ENCODE measurements at places on chromosomes 12 and 14.

- no peak for DNase-seq
Measured at GRCh38 chr12:2341051-2341751, 288.4 kb downstream of the CACNA1C start.

DNA sequence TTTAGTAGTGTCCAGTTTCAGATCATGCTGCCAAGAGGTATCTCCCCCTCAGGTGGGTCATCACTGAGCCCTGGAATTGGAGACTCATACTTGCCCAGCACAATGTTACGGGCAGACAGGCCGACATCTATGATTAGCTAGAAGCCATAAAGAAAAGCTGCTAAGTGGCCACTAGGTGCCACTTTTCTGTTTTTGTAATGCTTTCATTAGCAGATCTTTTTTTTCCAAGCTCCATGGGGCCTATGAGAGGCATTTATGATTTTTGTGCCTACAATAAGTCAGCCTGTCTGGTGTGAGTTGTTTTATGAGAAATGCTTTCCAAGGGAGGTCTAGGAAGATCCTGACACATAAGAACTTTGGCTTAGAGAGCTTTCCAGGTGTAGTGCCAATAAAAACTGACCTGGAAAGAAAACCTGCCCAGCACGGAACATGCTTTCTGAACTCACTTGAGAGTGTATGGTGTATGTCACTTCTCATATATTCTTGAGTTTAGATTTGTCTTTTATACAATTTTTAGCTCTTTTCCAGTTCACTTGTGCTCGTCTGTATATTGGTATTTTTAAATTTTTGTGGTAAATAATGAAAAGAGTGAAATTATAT lies 21.8 kb upstream of the SMCO2 start:
- no peak for DNase-seq

DNA sequence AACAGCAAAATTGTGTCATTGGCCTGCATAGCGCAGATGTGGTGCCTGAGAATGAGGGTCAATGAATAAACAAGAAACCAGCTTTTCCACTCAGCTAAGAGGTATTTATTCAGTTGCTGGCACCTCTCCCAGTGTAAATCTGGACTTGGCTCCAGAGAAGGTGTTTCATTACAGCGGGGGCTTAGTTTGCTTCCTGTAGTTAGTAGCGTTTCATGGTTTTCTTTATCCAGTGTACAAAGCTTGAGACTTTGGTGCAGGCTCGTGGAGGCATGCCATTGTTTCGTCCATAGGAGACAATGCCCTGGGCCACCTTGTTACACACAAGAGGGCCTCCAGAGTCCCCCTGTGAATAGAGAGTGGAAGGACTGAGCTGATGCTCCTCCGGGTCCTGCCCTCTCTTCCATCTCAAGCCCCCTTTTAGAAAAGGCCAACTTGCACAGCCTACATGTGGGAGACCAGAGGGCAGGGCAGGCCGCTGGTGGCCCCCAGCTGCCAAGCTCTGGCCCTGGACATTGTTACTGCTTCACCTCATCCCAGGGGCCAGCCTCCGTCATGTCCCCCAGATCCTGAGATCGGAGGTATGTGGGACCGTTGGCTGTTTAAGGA lies 3.0 kb downstream of the GZMB start:
- no peak for DNase-seq

- no peak for DNase-seq
Measured at GRCh38 chr12:70822412-70822811, 98.1 kb downstream of the PTPRR start.

DNA sequence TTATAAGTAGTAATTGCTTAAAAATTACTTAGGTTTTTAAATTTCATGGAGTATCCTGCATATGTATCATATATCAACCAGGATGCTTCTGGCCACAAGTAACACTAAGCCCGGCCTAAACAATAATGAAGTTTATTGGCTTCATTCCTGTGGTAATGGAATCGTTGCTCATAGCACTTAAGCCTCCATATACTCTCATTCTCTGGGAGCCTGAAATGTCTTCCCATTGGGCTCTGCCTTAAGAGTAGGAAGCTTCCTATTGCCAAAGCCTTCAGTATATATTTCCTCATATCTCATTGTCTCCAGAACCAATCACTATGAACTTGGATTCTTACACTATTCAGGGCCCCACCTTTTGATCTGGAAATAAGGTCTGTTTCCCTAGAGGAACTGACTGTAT lies 83.8 kb upstream of the DNM1L start:
- DNase-seq: no peak

DNA sequence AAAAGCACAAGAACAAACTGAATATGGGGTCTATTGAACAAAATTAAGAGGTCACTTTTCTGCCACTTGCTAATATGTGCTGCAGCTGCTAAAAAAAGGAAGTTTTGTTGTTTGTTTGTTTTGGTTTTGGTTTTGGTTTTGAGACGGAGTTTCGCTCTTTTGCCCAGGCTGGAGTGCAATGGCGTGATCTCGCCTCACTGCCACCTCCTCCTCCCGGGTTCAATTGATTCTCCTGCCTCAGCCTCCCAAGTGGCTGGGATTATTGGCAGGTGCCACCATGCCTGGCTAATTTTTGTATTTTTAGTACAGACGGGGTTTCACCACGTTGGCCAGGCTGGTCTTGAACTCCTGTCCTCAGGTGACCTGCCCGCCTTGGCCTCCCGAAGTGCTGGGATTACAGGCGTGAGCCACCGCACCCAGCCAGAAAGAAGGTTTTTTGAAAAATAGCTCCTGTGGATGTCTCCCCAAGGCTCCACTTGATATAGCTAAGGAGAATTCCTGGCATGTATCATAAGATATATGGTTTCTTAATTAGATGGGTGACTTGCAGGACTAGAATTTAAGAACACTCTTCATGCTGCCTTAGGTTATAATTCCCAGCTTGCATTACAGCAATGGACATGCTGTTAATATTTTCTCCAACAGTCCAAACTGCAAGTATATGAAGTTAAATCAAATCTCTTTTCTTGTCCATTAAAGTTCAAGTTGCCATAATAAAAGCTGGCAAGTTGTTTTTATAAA lies 237.6 kb upstream of the AMIGO2 start:
- DNase-seq: no peak

DNA sequence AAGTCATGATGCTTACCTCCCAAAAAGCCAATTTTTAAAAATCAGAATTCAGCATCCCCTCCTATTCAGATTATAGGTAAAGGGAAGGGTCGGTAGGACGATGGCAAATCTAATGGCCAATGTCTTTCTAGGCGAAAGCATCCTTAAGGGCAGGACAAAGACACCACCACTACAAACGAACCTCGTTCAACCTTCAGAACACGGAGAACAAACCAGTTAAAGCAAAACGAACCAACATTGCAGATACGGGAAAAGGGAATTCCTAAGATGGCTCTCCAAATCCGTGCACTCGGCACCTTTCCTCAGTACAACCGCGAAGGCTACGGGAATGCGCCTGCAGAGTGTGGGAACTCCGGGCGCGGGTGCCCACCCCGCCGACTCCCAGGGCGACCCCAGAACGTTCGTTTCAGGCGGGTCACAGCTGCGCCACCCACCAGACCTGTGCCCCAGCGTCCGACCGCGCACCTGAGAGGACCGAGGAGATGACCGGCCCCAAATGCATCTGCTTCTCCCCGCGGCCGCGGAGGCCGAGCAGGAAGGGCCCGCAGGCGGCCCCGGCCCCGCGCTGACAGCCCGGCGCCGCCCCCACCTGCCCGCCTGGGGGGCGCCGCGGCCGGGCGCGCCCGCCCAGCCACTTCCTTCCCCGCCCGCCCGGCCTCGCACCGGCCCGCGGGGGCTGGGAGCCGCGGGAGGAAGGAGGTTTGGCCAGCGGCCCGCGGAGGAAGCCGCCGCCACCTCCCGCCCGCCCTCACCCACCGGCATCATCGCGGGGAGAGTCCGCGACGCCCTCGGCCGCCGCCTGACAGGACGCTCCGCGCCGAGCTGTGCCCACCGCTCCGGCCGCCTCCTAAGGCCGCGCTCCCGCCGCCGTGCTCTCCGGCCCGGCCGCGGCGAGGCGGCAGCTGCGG lies 578 bp downstream of the PPP1R13B start:
- no peak for DNase-seq

GRCh38 chr14:102445641-102446040 lies 63.9 kb downstream of the ANKRD9 start:
- no peak for DNase-seq

- no peak for DNase-seq
Measured at GRCh38 chr12:57852620-57853500, 6.3 kb upstream of the CTDSP2 start.

- DNase-seq: no peak
Measured at GRCh38 chr12:64450711-64451486, 1.0 kb upstream of the TBK1 start.

GRCh38 chr14:36724162-36724561 lies 62.5 kb downstream of the PAX9 start:
- DNase-seq: no peak

GRCh38 chr12:6540181-6540877 lies 6.0 kb downstream of the GAPDH start:
- no peak for DNase-seq

- DNase-seq: no peak
Measured at GRCh38 chr14:33511851-33512640, 438.8 kb downstream of the EGLN3 start.

GRCh38 chr14:71472356-71473340 lies 459.6 kb upstream of the RGS6 start:
- no peak for DNase-seq

GRCh38 chr14:31411218-31411727 lies 9.1 kb downstream of the HEATR5A start:
- DNase-seq: no peak

- no peak for DNase-seq
Measured at GRCh38 chr12:109863847-109864712, 16.3 kb downstream of the GLTP start.

DNA sequence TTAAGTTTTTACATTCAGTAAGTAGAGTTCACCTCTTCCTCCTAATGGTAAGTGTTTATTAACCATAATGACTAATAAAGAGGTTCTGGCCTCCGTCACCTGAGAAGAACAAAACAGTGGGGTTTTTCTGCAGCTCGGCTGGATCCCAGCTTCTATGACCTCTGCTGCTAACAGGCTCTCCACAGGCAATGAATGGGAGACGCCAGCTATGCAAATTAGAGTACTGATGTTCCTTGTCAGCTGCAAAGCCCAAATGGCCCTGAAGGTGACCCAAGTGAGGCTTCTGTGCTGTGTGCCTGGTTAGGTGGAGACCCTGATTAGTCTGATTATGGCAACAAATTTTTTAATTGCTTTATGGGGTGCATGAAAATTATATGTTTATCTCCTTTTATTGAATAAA lies 218.1 kb downstream of the APAF1 start:
- DNase-seq: no peak

DNA sequence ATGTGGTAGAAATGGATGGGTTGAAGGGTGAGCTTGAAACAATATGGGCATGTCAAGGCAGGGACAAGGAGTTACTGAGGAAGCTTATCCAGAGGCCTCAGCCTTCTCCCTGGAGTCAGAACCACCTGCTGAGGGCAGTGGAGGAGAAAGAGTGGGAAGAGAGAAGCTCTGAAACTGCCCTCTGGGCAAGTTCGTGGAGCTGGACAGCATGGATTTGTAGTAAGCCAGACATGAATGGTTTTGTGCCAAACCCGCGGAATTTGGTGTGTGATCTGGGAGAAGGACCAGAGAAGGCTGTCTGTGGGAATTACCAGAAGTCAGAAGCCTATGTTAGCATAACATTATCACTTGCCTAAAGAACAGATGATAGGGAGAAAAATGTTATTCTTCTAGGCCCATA lies 164.8 kb downstream of the SLC41A2 start:
- no peak for DNase-seq

- no peak for DNase-seq
Measured at GRCh38 chr12:100753837-100754236, 40.7 kb upstream of the ANO4 start.

DNA sequence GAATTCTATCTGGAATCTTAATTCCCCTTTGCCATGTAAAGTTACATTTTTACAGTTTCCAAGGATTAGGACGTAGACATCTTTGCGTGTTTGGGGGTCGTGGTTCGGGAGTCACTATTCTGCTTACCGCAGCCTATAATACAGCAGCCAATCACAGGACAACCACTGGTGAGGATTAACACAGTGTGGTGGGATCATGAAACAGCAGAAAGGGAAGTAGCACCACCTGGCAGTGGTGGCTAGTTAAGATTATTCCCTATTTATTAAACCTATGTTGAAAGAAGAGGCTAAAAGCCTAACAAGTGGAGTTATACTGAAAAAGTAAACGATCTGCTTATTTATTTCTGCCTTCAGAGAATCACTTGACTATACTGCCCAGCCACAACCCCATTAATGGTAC lies 71.7 kb downstream of the IPO8 start:
- DNase-seq: no peak

DNA sequence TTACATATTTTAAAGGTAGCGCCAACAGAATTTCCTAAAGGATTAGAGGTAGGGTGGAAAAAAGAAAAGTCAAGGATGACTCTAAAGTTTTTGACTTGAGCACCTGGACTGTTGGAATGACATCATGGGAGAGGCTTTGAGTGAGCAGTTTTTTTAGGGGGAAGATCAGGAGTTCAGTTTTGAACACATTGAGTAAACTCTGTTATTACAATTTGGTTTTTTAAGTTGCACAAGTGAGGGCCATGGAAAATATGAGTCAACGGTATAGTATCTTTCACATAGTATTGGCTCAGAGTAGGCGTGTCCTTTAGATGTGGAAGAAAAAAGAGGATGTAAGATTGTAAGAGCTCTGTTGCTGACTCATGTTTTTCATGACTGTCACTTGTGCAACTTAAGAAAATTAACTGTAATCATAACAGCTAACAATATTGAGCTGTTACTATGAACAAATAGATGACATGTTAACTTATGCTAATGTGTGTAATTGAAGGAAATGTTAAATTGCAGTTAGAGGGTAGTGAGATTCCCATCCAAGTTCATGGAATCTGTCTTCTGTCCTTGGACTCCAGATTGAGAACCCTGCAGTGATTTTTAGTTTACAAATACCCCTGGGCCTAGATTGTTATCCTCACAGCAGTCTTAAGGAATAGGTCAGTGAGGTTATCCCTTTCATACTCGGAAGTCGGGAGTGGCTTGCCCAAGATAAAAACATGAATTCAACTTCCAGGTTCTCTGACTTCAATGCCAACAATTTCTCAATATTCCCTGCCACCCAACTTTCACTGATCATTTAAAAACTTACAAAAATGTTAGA lies 48.2 kb upstream of the ATP2B1 start:
- DNase-seq: no peak

DNA sequence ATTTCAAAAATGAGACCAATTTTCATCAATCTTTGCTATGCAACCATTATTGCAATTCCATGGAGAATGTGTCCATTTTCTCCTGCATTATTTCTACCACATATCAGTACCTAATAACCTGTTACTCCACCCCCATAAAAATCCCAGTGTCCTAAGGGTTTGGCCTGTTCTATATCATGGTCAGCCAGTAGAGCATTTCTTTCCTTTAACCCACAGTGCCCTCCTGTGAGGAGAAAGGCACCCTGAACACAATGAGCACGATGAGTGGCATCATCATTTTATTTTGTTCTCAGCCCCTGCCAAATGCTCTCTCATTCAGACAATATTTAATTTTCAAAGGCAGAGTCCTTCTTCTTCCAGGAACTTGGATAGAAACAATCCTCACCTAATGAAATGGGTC lies 11.6 kb upstream of the IFNG-AS1 start:
- DNase-seq: no peak

- DNase-seq: peak; percentile 24
Measured at GRCh38 chr12:1593174-1594005, 991 bp downstream of the FBXL14 start.

GRCh38 chr12:65615118-65615517 lies 209.2 kb upstream of the HMGA2 start:
- DNase-seq: no peak
